ENCODE measurements at places on chromosomes 12 and 14.

DNA sequence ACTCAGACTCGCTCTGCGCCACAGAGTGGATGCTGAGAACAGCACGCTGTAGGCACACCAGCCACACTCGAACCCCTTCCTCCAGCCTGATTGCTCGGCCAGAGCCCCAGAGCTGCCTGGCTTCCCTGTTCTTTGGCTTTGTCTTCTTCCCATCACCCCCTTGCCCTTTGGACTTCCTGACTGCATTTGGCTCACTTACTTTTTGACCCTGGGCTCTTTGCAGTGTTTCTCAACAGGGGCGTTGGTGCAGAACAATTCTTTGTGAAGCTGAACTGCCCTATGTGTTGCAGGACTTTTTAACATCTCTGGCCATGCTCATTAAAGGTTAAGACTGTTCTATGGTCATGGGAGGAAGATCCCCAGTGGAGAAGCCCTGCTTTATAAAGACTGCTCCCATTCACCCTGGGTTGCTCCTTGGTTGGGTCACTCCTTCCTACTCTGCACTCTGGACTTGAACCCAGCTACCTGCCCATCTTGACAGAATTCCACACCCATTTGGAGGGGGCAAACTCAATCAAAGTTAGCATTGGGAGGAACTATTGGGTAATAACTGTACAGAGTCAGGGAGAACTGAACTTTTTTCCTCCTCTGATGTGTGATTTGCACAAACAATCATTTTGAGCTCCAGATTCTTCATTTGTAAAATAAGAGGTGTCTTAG lies 127.7 kb upstream of the PLEKHG7 start:
- H3K27me3 ChIP-seq, result no peaks in the 10 kb centered on the region
- no peak overlapping the region for H3K27ac ChIP-seq
- H3K36me3 ChIP-seq, result no peaks in the 10 kb centered on the region
- DNase-seq, result no peak
- no peak overlapping the region for H3K4me3 ChIP-seq

DNA sequence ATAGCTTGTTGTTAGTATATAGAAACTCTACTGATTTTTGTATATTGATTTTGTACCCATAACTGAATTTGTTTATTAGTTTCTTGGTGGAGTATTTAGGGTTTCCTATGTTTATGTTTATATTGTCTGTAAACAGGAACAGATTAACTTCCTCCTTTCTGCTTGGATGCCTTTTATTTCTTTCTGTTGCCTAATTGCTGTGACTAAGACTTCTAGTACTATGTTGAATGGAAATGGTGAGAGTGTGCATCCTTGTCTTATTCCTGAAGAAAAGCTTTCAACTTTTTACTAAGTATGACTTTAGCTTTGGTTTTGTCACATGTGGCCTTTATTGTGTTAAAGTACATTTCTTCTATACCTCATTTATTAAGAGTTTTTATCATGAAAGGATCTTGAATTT lies 20.9 kb downstream of the FBXW8 start:
- H3K36me3 ChIP-seq, result peaks cover 12% of the 10 kb centered on the region
- H3K27ac ChIP-seq, result no peak overlapping the region
- H3K27me3 ChIP-seq, result no peaks in the 10 kb centered on the region
- DNase-seq, result no peak

- no peaks in the 10 kb centered on the region for H3K36me3 ChIP-seq
- H3K27ac ChIP-seq, result no peak overlapping the region
- DNase-seq, result no peak
- peaks cover 28% of the 10 kb centered on the region for H3K27me3 ChIP-seq
- no peak overlapping the region for H3K4me3 ChIP-seq
Measured at GRCh38 chr14:69850086-69850735, 29.0 kb upstream of the SMOC1 start.

GRCh38 chr12:23550753-23551152 lies 398.7 kb downstream of the SOX5 start:
- H3K36me3 ChIP-seq, result no peaks in the 10 kb centered on the region
- no peaks in the 10 kb centered on the region for H3K4me1 ChIP-seq
- H3K27ac ChIP-seq, result no peak overlapping the region
- no peaks in the 10 kb centered on the region for H3K27me3 ChIP-seq
- H3K4me3 ChIP-seq, result no peak overlapping the region
- DNase-seq, result no peak

GRCh38 chr14:71395636-71396035 lies 488.4 kb downstream of the PCNX1 start:
- no peak overlapping the region for H3K27ac ChIP-seq
- no peak overlapping the region for H3K4me3 ChIP-seq
- no peak for DNase-seq
- no peaks in the 10 kb centered on the region for H3K36me3 ChIP-seq
